ENCODE measurements at places on chromosomes 7 and 10. TPM values are rescaled to one million over a fixed set of nuclear protein-coding genes. Genes with fewer than 3 reads are reported as not detected.
A peak's percentile ranks its signal among the peaks of the same experiment; 100 is the strongest.

Gene C10orf62
- 0.20 TPM for polyA plus RNA-seq

Gene CNTNAP2
- 0.23 TPM for polyA plus RNA-seq

Gene MICALL2
- 13.0 TPM for polyA plus RNA-seq

Gene ITGA8
- polyA plus RNA-seq: 5.5 TPM

Gene PLXDC2
- polyA plus RNA-seq: 5.5 TPM

Gene OR2A5
- not detected for polyA plus RNA-seq

Gene PKD2L1
- polyA plus RNA-seq: not detected

Gene GALNT11
- 18.1 TPM for polyA plus RNA-seq

Gene HOGA1
- 15.0 TPM for polyA plus RNA-seq

Gene MCM10
- 0.07 TPM for polyA plus RNA-seq

Gene SLC39A12
- polyA plus RNA-seq: 0.05 TPM

Gene UNCX
- polyA plus RNA-seq: not detected

Gene SPDYE5
- not detected for polyA plus RNA-seq

Gene PRSS2
- 0.16 TPM for polyA plus RNA-seq

DNA sequence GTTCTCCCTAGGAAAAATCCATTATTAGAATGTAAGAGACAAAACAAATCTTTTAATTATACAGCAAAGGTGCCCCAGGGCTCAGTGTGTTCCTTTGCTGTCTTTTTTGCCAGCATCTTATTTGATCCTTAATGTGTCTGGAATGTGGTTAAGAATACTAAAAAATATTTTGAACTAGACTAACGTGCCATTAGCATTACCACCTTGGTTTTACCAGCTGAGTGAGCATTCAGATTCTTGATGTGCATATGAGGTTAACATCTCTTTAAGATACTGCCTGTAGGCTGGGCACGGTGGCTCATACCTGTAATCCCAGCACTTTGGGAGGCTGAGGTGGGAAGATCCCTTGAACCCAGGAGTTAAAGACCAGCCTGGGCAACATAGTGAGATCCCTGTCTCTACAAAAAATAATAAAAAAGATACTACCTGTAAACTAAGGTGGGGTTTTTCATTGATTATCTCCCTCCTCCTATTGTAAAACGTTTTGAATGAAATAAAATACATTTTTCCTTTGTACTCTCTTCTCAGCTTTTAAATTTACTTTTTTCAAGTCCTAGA, 96.6 kb downstream of the CCNY start:
- no peak for DNase-seq

- DNase-seq: no peak
These were observed 21.6 kb upstream of the ERCC6 start for GRCh38 chr10:49560526-49560925.

DNA sequence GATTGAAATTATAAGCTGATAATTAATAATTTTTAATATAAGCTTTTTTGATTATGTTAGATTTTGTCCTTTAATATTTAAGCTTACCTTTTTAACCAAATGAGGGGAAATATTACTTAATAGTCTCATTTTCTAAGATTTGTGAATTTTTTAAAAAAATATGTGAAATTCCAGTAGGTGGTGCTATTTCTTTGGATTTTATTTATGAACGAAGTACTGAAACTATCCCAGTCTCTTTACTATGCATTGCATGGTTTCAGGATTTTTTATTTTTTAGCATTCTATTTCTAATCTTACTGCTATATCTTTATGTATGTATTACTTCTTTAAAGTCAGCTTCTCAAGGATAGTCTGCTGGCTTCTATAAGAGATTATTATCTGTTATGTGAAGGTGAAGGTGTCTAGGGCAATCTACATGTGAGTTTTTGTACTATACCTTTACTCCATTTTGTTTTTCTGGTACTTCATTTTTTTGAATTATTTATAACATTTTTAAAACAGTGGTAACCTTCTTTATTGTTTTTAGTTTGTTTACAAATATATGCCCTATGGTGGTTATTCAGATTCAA, 78.3 kb downstream of the ATRNL1 start:
- no peak for DNase-seq

DNA sequence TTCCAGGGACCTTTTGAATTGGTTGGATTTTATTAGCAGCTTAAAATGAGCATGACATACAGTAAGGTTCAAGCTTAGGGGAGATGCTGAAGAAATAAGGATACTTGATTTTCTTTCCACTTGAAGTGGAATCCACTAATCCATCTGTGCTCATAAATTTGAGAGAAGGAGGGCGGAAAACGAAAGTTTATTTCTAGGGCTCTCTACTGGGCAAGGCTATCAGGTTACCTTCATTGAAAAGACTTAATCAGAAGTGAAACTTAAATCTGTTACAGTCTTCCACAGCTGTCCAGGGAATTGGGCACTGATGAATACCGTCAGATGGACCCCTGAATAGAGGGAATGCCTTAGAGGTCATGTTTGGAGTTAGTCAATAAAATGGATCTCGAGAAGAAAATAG, 21.8 kb downstream of the AUTS2 start:
- DNase-seq: no peak

- no peak for DNase-seq
These were observed 276.0 kb upstream of the VWC2 start for GRCh38 chr7:49497471-49497870.

DNA sequence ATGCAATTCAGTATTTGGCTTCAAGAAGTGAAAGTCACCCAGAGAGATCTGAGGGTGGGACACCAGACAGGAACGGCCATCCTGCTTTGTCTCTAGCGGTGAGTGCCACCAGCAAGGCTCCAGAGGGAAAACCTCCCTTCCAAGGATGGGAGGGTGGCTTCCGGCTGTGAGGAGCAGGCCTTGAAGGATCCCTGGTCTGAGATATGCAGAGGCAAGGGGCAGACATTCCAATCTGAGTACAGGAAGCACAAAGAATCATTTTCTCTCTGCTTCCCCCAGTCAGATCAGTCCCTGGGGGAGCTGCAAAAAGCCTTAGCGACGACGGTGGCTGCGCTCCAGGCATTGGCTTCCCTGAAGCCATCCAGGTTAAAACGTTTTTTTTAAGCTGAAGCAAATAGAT, 167.4 kb downstream of the TEX36 start:
- DNase-seq: no peak

- no peak for DNase-seq
These were observed 20.6 kb upstream of the USP6NL start for GRCh38 chr10:11631890-11632587.

GRCh38 chr7:64904008-64904407, 935 bp downstream of the ZNF273 start:
- no peak for DNase-seq

DNA sequence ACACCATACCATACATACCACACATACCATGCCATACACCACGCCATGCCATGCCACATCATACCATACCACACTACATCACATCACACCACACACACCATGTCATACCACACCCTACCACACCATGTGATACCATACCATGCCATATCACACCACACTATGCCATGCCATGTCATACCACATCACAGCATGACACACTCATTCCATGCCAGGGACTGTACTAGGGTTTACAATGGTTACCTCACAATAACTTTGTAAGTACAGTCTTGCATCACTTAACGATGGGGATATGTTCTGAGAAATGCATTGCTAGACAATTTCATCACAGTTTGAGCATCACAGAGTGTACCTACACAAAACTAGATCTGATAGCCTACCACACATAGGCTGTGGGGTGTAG, 14.5 kb downstream of the PYROXD2 start:
- DNase-seq: no peak

DNA sequence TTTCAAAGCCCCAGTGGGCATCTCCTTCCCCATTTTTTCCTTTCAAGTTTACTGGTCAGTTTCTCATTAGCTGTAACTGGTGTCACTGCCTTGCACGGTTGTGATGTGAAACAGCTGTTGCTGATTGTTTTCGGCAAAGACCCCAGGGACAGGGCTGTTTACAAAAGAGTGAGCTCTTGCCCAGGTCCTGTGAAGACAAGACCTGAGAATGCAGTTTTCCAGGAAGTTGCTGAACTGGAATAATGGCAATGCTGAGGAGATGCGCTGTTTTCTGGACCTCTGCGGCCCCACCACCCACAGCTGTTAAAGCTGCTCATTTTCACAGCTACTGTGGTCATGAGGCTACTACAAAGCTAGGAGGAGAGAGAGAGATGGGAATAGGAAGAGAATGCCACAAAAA, 116.6 kb upstream of the RSU1 start:
- peak; percentile 19 for DNase-seq

GRCh38 chr7:74657692-74658177, at the start of gene GTF2I:
TSS of gene GTF2I (plus strand) at chr7:74657718. CDS start at chr7:74689129, 31,411 bp downstream.
- no peak for DNase-seq

DNA sequence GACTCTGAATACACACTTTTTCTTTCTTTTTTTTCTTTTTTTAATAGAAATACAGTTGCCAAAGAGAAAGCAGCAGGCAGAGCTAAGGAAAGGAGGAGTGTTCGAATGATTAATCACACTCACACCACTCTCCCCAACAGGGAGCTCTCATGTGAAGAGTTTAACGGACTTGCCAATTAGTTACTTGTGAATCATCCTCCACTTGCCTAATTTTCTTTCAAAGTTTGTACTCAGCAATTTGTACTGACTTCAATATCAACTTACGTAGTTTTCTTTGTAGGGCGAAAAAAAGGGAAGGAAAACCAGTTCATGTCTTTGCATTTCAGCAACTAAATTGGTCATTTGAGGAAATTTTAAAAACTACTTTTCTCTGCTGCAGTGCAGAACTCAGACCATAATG, 109.2 kb downstream of the PIP4K2A start:
- DNase-seq: no peak

DNA sequence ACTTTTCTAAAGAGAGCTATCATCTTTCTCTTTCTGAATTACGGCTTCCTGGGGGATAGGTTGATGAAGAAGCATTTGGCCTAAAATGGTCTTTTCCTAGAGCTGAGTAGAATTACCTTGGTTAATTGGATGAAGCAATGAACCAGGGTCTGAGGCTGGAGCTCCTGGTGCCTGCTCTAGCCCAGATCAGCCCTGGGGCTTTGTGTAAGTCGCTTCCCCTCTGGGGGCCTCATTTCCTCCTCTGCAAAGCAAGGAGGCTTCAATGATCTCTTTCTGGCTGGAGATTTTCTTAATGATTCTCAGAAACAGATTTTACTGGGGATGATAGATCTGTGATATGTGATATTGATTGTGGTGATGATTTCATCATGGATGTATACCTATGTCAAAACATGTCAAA, 3.5 kb upstream of the CPA2 start:
- no peak for DNase-seq

GRCh38 chr7:69775231-69775771, 177.0 kb downstream of the AUTS2 start:
- peak; percentile 62 for DNase-seq

DNA sequence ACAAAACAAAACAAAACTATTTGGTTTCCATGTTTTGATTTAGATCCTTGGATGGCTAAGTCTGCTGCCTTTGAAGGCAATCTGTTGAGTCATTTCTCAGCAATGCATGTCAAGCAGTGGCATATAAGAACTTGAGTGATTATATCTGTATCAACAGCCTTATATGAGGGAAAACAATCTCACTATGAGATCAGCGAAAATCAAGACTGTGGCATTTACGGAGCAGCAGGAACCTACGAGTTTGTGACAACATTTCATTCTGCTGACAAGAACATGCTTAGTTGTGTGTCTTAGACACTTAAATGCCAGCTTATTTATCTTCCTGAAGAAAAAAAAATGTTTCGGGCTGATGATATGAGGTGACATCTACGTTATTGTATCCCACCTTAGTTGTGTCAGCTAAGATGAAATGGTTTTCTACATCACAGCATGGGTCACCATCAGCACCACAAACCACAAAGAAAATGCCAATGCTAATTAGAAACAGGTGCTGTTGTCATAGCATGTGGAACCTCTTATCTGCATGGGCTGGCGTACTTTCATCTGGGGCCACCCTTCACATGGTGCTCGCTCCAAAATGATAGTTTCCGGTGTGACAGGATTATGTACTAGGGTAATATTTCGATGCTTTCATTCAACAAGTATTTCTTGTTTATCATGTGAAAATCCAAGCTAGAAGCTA, 1085.5 kb downstream of the SORCS1 start:
- DNase-seq: no peak

GRCh38 chr7:139588632-139589031, 65.1 kb downstream of the CLEC2L start:
- no peak for DNase-seq

- no peak for DNase-seq
These were observed 22.6 kb downstream of the AKR1C4 start for GRCh38 chr10:5219262-5219661.

- no peak for DNase-seq
These were observed 66.5 kb upstream of the TNS3 start for GRCh38 chr7:47648275-47648925.

- no peak for DNase-seq
These were observed 1017.6 kb downstream of the TYW1 start for GRCh38 chr7:68014031-68014736.

GRCh38 chr10:95755511-95756004, 405 bp upstream of the ENTPD1 start:
- DNase-seq: peak; percentile 44

DNA sequence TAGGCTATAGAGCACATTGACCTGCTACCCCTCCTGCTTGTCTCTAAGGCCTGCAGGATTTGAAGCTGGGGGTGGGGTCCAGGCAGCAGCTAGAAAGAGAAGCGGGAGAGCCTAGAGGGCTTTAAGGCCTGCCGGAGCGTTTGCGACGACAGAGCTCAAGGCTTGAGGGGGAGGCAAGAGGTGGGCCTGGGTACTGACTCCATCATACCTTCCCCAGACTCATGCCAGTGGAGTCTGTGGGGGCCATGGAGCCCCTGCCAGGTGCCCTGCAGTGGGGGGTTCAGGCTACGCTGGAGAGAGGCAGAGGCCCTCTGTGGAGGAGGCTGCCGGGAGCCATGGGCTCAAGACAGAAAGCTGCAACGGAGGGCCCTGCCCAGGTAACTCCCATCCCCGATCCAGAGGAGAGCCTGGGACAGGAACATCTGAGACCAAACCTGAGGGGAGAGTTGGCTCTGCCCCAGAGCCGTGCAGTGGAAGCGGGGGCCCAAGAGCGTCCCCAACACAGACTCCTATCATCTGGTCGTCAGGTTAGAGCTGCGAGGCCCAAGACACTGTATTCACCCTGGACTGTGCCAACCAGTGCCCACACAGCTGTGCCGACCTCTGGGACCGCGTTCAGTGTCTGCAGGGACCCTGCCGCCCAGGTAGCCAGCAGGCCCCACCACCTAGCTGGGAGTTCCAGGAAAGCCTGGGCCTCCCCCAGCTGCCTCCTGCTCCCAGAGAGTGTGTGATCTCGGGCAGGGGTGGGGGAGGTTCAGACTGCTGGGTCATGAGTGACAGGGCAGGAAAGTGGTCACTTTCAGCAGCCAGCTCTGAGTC, 13.2 kb upstream of the ZNF862 start:
- peak; percentile 32 for DNase-seq

DNA sequence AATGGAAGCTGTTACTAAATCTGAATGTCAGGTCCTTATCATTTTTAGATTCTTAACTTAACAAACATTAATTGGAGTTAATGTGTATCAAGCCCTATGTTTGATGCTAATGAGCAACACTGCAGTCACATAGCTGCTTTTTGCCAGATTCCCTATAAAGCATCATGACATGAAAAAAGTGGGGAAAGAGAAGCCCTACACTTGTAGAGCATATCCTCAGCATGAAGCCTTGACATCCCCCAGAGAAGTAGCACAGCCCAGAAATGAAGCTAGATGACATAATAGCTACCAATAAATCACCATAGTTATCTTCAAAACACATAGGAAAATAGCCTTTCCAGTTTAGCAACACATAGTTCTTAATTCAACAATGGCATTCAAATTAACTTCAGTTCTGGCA, 49.2 kb upstream of the CDK1 start:
- no peak for DNase-seq

- DNase-seq: no peak
These were observed 20.2 kb downstream of the C10orf71 start for GRCh38 chr10:49319206-49319605.
